Effector memory CD8-positive, alpha-beta T cell (primary cell): ENCODE measurements at places on chromosomes 2 and 18.

DNA sequence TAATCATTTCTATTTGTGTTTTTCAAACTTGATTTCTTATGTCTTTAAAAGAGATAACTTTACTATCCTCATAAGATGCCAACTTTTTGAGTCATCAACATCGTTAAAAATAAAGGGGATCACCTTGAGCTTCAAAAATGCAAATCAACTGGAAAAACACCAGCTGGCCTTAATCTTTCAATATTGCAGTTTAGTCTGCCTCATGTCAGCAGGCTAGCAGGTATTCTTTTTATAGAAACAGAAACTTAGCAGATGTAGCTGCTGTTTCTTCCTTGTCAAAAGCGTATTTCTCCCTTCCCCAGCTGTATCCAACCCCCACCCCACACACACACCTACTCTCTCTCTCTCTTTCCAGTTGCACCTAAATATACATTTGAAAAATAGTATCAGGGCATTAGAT, 154.1 kb upstream of the ZNF804A start:
- DNase-seq, result no peak

- no peak for DNase-seq
Measured at GRCh38 chr18:8778824-8779223, 73.5 kb downstream of the MTCL1 start.

- no peak for DNase-seq
Measured at GRCh38 chr18:49846361-49846662, 33.0 kb upstream of the ACAA2 start.

DNA sequence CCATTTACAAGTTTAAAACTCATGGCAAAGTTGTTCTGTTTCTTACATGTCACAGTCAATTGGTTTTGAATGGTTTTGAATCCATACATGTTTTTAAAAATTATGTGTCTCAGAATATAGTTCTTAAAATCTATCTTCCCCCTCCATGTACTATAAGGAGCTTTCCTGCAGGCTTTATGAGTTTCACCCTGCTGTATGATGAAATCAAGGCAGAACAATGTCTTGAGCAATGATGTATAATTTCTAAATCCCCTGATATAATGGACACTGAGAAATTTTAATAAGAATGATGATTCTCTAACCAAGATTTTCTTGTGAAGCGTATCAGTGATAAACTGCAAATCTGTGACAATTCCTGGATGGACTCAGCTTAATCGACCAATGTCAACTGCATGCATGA, 10.6 kb upstream of the ZNF516 start:
- no peak for DNase-seq

- DNase-seq, result no peak
Measured at GRCh38 chr2:200797242-200797770, 14.4 kb upstream of the BZW1 start.

DNA sequence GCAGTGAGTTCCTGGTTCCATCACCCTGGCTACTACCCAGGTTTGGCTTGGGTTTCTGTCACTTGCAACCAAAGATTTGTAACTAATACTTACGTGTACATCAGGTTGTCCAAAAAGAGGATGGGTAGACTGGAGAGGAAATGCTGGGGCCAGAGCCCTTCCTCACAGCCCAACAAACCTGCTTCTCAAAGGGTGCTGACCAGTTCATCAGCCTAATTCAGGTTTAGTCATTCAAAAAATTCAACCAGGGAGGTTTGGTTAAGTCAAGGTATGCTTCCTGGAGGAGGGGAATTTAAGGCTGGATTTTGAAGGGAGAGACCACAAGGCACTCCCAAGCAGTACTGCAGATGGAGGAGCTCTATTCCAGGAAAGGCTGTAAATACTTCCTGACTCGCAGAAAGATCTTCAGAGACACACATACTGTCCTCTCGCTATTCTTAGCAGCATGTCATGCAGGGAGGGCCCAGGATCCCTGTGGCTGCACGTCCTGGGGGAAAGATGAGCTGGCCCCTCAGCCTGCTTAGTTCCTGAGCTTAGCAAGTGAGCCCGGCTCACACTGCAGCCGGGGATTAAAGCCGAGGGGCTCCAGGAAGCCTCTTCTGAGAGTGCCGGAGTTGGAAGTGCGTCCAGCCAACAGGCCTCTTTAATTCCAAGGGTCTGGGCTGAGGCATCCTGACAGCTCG, 40.0 kb upstream of the BIN1 start:
- DNase-seq, result no peak

DNA sequence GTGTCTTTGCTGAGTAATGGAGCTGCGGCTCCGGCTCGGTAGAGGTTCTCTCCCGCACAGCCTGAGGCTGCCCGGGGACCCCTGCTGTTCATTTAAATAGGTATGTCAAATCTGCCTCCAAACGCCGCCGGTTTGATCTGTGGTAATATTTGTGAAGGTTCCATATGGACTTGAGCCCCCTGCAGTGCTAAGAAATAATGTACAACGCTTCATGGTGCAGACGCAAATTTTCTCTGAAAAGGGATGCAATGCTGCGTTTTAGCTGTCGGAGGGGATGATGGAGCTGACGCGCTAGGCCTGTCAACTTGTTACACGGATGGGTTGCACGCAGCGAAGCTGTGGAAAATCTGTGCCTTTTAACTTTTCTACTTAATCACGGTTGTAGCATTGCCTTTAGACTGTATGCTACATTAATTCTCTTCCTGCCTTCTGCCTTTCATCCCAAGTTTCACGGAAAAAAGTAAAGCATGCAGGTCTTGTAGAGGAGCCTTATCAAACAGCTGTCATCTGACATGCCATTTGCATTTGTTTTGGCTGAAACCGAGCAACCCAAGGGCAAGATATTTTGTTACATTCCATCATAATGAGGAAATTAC, 43.2 kb downstream of the MRPS9 start:
- DNase-seq, result no peak

DNA sequence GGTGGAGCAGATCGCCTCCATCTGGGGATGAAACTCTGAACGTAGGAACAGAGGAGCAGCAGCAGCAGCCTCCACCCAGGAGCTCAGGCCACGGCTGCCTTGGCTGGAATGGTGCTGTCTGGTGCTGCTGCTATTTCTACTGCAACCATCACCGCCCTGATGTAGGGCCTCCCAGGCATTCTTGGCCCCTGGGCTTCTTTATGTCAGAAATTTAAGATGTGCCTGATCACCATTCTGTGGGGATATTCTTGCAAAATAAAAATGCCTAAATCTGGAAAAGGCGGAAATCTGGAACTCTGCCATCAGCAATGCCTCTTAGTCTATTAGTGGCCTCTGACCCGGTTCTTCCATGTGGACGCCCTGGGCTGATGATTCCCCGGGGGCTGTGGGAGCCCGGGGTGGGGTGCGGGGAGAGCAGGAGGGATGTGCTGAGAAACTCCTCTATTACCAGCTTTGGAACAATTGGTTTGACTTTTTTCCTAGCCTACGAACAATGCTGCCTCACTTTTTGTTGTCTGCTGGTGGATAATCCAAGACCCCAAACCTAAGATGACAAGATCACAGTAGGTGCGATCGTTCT, 47.2 kb downstream of the FAM124B start:
- DNase-seq, result no peak

GRCh38 chr2:223587301-223587700, 14.9 kb downstream of the SCG2 start:
- no peak for DNase-seq

DNA sequence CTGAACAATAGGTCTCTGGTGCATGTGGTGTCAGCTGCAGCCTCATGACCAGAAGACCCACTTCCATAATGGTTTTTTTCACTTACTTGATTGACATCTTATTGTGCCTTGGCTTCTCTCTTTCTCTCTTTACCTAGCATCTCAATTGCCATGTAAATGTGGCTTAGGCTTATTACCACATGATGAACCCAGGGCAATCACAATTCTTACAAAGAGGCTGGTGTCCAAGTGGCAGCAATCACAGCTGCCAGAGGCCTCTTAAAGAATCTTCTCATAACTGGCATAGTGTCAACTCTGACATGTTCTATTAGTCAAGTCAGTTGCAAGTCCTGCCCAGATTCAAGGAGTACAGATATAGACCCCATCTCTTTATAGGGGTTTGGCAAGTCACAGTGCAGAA, 1224.8 kb downstream of the SUCLG1 start:
- no peak for DNase-seq

DNA sequence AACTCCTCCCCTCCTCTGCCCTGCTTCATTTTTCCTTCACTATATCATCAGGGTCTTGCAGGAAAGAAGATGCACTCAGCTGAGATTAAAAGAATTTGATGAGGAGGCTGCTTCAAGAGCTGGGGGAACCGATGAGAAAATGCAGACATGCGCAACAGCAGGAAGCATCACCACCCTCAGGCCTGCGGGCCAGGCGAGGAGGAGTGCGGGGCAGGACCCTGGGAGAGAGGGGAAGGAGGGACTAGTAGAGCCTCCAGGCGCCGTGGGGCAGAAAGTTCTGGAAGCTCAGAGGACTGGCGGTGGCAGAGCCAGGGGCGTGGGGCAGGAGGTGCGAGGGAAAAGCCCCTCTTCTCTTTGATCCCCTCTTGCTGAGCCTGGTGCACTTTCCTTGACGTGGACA, 108.2 kb downstream of the CD226 start:
- DNase-seq, result no peak

DNA sequence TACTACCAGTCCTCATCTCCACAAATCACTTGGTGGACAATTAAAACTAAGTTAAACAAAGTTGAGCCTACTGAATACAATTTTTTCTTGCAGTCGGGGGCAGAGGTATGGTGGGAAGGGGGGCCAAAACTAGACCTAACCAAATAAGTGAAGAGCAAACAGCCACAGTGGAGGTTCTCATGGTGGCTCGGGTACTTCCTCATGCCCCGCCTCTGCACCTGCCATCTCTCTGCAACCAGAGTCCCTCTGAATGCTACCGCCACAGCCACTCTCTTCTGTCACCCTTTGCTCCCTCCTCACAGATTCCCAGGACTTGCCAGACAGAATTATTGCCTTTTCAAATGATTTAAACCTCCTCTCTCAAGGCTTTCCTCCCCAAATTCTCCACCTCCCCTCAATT, 204.2 kb downstream of the TMEM247 start:
- DNase-seq, result no peak

DNA sequence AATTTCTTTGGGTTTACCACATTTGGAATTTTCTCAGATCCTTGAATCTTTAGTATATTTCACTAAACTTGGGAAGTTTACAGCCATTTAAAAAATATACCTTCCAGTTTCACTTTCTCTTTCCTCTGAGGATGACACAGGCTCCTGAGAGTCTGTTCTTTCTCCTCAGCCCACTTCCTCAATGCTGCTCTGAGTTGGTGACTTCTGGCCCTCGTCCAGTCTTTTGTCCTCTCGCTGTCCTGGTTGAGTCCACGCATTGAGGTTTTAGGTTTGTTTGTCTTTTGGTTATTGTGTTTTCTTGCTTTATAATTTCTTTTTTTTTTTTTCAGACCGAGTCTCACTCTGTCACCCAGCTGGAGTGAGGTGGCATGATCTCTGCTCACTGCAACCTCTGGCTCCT, 40.7 kb upstream of the GALR1 start:
- DNase-seq, result no peak

GRCh38 chr2:8849327-8849726, 11.9 kb upstream of the KIDINS220 start:
- no peak for DNase-seq

DNA sequence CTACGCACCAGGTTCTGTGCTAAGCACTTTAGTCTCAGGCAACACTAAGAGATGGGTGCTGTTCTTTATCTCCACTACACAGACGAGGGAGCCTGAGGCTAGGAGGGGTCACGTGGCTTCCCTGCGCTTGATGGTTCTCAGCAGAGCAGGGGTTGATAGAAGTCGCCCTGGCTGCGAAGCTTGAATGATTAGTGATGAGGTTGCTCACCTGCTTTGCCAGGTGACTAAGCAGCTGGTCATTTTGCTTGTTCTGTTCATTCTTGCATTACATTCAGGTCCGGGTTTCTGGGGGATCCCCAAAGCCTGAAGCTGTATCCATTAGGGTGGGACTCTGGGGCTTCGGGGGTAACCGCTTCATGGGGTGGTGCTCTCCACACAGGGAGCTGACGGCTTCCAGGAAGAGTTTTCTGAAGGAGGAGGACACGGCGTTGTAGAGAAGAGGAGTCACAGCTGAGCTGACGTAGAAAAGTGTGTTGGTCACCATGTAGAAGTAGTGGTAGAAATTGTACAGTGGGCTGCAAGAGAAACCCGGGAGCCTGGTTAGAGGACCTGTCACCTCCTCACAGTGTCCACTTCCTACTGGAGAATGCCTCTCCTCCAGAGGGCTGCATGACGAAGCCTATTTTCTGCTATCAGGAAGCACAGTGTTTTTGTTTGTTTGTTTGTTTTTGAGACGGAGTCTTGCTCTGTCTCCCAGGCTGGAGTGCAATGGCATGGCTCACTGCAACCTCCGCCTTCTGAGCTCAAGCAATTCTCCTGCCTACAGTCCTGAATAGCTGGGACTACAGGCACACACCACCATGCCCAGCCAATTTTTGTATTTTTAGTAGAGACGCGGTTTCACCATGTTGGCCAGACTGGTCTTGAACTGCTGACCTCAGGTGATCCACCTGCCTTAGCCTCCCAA, 11.5 kb downstream of the NTSR2 start:
- DNase-seq, result no peak

- DNase-seq, result no peak
Measured at GRCh38 chr18:13547347-13547746, 179.0 kb downstream of the FAM210A start.

GRCh38 chr2:219421323-219421722, 3.1 kb downstream of the DES start:
- no peak for DNase-seq

- DNase-seq, result no peak
Measured at GRCh38 chr2:147456779-147457178, 388.1 kb upstream of the ACVR2A start.

DNA sequence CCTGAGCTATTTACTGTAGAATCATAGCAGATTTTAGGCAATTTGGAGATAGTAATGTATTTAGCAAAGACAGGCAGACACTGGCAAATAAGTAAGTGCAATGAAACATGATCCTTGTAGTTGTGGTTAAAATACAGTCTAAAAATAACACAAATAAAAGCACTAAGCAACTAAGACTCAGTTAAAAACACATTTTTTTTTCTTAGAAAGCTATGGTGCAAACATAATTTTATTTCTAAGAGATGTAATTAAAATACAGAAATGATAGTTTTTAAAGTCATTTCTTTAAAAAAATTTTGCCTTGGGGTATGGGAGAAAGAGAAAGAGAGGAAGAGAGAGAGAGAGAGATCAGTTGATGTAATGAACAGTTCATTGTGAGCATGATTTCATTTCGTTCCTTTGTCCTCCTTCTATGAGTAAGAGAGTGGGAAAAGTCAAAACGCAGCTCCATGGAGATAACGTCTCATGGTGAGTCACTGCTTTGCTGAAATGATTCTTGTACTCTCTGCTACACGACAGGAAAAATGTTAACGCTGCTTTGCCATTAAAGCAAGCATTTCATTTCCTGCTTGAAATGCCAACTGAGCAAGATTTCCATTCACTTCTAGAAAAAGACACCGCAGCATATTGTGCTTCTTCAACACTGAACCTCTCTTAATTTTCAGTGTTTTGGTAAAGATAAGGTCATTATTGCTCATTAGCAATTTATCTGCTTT, 61.3 kb upstream of the PGAP1 start:
- DNase-seq, result no peak

DNA sequence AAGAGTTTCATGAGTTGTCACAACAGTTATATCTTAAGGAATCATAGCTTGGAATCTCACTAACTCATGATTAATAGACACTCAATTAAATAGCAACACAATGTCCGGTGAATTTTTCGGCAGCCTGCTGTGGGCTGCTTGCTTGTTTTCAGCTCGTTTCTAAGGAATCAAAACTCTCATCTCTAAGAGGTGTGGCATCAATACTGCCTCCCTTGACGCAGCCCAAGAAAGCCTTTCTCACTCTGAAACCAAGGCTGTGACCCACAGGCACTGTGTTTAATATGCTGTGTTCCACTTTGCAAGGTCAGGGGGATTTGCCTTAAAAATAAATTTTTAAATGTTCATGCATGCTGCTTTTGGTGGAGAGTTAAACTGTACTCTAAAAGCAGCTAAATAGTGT, 5.4 kb downstream of the DCC start:
- DNase-seq, result no peak
